ENCODE measurements at places on chromosomes 11 and 22. TPM values are rescaled to one million over a fixed set of nuclear protein-coding genes. Genes with fewer than 3 reads are reported as not detected.

GRCh38 chr22:43830931-43831560 lies 18.9 kb upstream of the EFCAB6 start:
- H3K27me3 ChIP-seq, result no peaks in the 10 kb centered on the region
- H3K4me1 ChIP-seq, result no peaks in the 10 kb centered on the region
- DNase-seq, result no peak
- no peak overlapping the region for H3K4me3 ChIP-seq
- no peaks in the 10 kb centered on the region for H3K36me3 ChIP-seq

GRCh38 chr22:27885977-27886842 lies 32.8 kb downstream of the PITPNB start:
- H3K27ac ChIP-seq, result peak overlapping the region; percentile 45
- no peak for DNase-seq
- H3K4me1 ChIP-seq, result peaks cover 11% of the 10 kb centered on the region
- H3K27me3 ChIP-seq, result no peaks in the 10 kb centered on the region
- peaks cover 9% of the 10 kb centered on the region for H3K36me3 ChIP-seq

Gene ENTHD1
- total RNA-seq, result not detected

DNA sequence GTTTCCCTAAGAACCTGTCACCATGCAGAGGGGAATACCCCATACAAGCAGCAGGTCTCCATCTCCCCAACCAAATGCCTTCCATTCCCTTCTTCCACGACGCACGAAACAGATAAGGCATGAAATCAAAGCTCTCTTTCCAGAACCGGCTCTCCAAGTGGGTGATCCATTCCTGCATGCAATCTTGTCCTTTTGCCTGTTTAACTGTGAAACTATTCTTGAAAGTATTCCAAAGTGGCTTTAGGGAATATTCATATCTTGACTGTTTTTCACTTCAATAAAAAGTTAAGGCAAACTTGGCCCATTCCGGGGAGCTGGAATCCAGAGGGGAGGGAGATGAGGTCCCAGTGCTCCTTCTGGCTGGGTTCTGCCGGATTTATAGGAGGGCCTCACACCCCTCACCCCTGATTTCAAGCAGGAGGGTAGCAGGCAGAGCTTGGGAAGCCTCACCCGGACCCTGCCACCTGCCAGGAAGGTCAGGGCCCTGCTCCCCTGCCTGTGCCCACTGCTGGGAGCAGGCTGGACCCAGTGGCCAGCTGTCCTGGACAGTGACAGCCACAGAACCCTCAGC lies 60.9 kb downstream of the SCGB1A1 start:
- H3K27ac ChIP-seq, result peak overlapping the region; percentile 2
- H3K27me3 ChIP-seq, result no peaks in the 10 kb centered on the region
- H3K36me3 ChIP-seq, result no peaks in the 10 kb centered on the region

GRCh38 chr11:78217650-78218541 lies 29.2 kb downstream of the USP35 start:
- no peaks in the 10 kb centered on the region for H3K27me3 ChIP-seq
- no peak overlapping the region for H3K27ac ChIP-seq
- H3K36me3 ChIP-seq, result peaks cover 50% of the 10 kb centered on the region
- no peak overlapping the region for H3K4me3 ChIP-seq
- no peak for DNase-seq

Gene ALG8
- 19.5 TPM for total RNA-seq

Gene FIBIN
- 278 TPM for total RNA-seq

GRCh38 chr11:96167203-96167758 lies 175.7 kb downstream of the MAML2 start:
- no peak overlapping the region for H3K4me3 ChIP-seq
- H3K27me3 ChIP-seq, result no peaks in the 10 kb centered on the region
- H3K36me3 ChIP-seq, result no peaks in the 10 kb centered on the region
- peaks cover 28% of the 10 kb centered on the region for H3K4me1 ChIP-seq
- H3K27ac ChIP-seq, result peak overlapping the region; percentile 23

Gene SLC5A12
- total RNA-seq, result not detected

DNA sequence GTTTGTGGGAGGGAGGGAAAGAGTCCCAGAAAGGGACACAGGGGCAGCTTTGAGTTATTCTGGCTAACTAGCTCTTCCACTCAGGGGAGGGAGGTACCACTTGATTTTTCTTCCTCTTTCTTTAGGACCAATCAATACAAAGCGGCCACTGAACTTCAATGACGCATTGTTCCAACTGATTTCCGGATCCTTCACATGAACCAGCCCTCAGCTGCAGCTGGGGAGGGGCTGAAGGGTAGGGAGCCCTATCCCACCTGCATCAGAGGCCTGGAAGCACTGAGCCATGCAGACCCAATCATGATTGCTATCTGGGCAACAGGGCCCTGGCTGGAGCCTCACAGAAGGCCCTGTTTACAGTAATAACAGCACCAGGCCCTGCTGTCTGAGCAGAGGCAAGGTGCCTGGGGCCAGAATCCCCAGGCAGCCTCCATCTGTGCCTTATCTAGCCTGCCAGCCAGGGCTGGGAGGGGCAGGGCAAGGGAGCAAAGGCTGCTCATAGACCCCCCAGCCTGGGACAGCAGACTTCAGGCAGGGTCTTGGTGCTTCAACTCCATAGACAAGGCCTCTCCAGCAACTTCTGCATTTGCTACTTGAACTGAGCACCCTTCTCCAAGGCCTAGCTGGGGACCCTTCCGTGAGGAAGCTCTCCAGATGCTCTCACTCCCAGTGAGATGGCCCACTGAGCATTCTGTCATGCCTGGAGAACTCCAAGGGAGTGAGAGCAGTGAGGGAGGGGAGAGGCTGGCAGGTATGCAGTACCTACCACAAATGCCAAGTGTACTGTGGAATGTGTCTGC lies 22.5 kb downstream of the CLPB start:
- no peak for DNase-seq
- H3K36me3 ChIP-seq, result no peaks in the 10 kb centered on the region
- H3K4me1 ChIP-seq, result peaks cover 5% of the 10 kb centered on the region
- no peak overlapping the region for H3K27ac ChIP-seq

- no peaks in the 10 kb centered on the region for H3K36me3 ChIP-seq
- no peak overlapping the region for H3K4me3 ChIP-seq
- no peak for DNase-seq
- no peaks in the 10 kb centered on the region for H3K27me3 ChIP-seq
These were observed 1527.9 kb downstream of the BRD1 start for GRCh38 chr22:48299801-48300200.

Gene SCGB1D2
- not detected for total RNA-seq

Gene DDX25
- not detected for total RNA-seq

- no peaks in the 10 kb centered on the region for H3K36me3 ChIP-seq
- no peaks in the 10 kb centered on the region for H3K27me3 ChIP-seq
- H3K4me1 ChIP-seq, result peaks cover 4% of the 10 kb centered on the region
- H3K4me3 ChIP-seq, result no peak overlapping the region
- no peak overlapping the region for H3K27ac ChIP-seq
These were observed 22.5 kb upstream of the WNT11 start for GRCh38 chr11:76228875-76229149.

GRCh38 chr11:35717043-35717442 lies 54.5 kb downstream of the TRIM44 start:
- H3K27me3 ChIP-seq, result no peaks in the 10 kb centered on the region
- no peak overlapping the region for H3K27ac ChIP-seq
- no peaks in the 10 kb centered on the region for H3K36me3 ChIP-seq
- H3K4me3 ChIP-seq, result no peak overlapping the region

Gene RAB38
- 0.56 TPM for total RNA-seq

DNA sequence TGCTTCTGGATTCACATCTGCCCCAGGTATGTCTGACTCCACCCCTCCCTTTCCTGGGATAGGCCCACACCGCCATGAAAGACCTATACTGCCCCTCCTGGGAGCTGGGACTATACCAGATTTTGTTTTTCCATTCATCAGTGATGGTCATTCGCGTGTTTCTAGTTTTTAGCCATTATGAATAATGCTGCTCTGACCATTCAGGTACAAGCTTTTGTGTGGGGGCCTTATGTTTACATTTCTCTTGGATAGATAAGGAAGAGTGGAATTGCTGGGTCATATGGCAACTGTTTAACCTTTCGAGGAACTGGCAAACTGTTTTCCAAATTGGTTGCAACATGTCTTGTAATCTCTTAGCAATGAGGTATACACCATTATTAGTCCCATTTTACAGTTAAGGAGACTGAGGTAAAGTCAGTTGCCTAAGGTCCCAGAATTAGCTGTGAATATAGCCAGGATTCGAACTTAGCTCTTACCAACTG lies 1.2 kb upstream of the TBC1D10A start:
- no peak overlapping the region for H3K4me3 ChIP-seq
- no peaks in the 10 kb centered on the region for H3K27me3 ChIP-seq
- peaks cover 39% of the 10 kb centered on the region for H3K4me1 ChIP-seq
- H3K27ac ChIP-seq, result no peak overlapping the region

GRCh38 chr11:64252003-64252872 lies 908 bp downstream of the PLCB3 start:
- peak overlapping the region; percentile 82 for H3K4me3 ChIP-seq
- peaks cover 16% of the 10 kb centered on the region for H3K36me3 ChIP-seq
- H3K4me1 ChIP-seq, result peaks cover 37% of the 10 kb centered on the region

DNA sequence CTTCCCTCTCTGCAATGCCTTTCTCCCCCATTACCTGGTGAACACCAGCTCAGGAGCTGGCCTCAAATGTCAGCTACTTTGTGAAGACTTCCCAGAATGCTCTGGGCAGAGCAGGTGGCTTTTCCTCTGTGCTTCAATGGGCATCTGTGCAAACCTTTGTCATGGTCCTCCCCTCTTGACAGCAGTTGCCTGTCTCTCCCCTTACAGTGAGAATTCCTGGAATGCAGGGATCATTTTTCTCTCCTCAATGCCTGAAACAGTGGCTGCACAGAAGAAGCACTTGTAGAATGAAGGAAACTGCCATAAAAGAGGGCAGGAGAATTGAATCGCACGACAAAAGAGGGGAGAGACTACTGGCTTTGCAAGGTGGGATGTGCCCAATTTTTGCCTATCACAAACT lies 92.8 kb upstream of the NARS2 start:
- no peaks in the 10 kb centered on the region for H3K4me1 ChIP-seq
- DNase-seq, result no peak
- H3K4me3 ChIP-seq, result no peak overlapping the region
- no peaks in the 10 kb centered on the region for H3K27me3 ChIP-seq
- H3K27ac ChIP-seq, result no peak overlapping the region

- no peaks in the 10 kb centered on the region for H3K36me3 ChIP-seq
- no peaks in the 10 kb centered on the region for H3K4me1 ChIP-seq
- no peak overlapping the region for H3K4me3 ChIP-seq
These were observed 52.1 kb upstream of the TBCEL start for GRCh38 chr11:120971825-120972224.

GRCh38 chr11:30992513-30992849 lies 377.1 kb downstream of the DCDC1 start:
- H3K4me3 ChIP-seq, result no peak overlapping the region
- H3K27ac ChIP-seq, result no peak overlapping the region
- no peaks in the 10 kb centered on the region for H3K27me3 ChIP-seq
- no peak for DNase-seq
- no peaks in the 10 kb centered on the region for H3K4me1 ChIP-seq

GRCh38 chr11:30705913-30706675 lies 119.9 kb upstream of the MPPED2 start:
- H3K27me3 ChIP-seq, result no peaks in the 10 kb centered on the region
- H3K4me3 ChIP-seq, result no peak overlapping the region
- peaks cover 18% of the 10 kb centered on the region for H3K4me1 ChIP-seq
- no peaks in the 10 kb centered on the region for H3K36me3 ChIP-seq
- no peak for DNase-seq

Gene BLID
- total RNA-seq, result 53.4 TPM

GRCh38 chr11:132278801-132279574 lies 908.6 kb downstream of the NTM start:
- H3K4me3 ChIP-seq, result no peak overlapping the region
- H3K27ac ChIP-seq, result no peak overlapping the region
- no peaks in the 10 kb centered on the region for H3K36me3 ChIP-seq
- no peaks in the 10 kb centered on the region for H3K27me3 ChIP-seq

Gene OR2D3
- not detected for total RNA-seq

- peaks cover 22% of the 10 kb centered on the region for H3K36me3 ChIP-seq
- H3K4me1 ChIP-seq, result peaks cover 17% of the 10 kb centered on the region
- no peaks in the 10 kb centered on the region for H3K27me3 ChIP-seq
- no peak overlapping the region for H3K27ac ChIP-seq
These were observed 36.5 kb downstream of the OSBPL5 start for GRCh38 chr11:3128356-3129180.

Gene NEFH
- total RNA-seq, result 0.85 TPM

GRCh38 chr11:86034710-86035109 lies 34.2 kb downstream of the PICALM start:
- no peaks in the 10 kb centered on the region for H3K36me3 ChIP-seq
- H3K4me1 ChIP-seq, result peaks cover 62% of the 10 kb centered on the region

DNA sequence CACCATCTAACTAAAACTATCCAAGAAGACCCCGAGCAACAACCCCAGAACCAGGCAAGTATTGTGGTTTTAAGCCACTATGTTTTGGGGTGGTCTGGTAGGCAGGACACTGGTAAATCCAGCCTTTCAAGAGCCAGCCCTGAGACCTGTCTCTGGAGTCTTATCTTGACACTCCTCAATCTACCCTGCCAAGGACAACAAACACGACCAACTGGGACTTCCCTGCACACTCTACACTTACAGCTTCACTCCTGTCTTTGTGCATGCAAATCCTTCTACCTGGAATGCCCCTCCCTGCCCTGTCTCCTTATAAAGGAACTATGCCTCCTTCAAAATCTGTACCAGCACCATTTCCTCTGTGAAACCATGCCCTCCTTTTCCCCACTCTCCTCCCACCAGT lies 107.3 kb downstream of the RPL27A start:
- no peak overlapping the region for H3K4me3 ChIP-seq
- H3K27me3 ChIP-seq, result no peaks in the 10 kb centered on the region
- H3K4me1 ChIP-seq, result peaks cover 12% of the 10 kb centered on the region
- H3K27ac ChIP-seq, result no peak overlapping the region

- H3K36me3 ChIP-seq, result no peaks in the 10 kb centered on the region
- H3K27me3 ChIP-seq, result no peaks in the 10 kb centered on the region
- no peak overlapping the region for H3K27ac ChIP-seq
- H3K4me3 ChIP-seq, result no peak overlapping the region
These were observed 25.4 kb downstream of the CREB3L1 start for GRCh38 chr11:46302866-46303265.

DNA sequence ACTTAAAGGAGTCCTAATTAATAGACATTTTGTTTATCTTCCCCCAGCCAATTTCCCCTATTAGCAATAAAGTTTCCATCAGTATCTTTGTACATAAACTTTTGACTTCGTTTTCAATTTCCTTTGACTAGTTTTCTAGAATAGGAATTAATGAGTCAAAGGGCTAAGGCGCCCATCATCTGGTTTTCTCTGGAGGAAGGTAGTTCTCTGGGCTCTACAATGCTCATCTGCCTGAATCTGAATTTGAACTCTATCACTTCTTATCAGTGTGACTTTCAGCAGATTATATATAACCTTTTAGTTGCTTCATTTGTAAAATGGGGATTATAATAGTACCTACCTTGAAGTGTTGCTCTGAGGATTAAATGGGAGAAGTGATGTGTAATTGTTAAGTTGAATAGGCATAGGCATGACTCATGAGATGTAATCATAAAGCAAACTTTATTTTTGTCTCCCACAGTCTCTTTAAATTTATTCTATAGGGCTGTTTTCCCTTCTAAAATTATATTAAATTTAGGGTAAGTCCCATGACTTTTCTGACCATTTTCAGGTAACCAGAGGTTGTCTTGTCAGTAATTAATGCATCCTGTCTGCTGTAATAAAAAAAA lies 5.8 kb upstream of the TUB start:
- H3K4me3 ChIP-seq, result no peak overlapping the region
- no peak for DNase-seq
- no peaks in the 10 kb centered on the region for H3K36me3 ChIP-seq
- no peaks in the 10 kb centered on the region for H3K27me3 ChIP-seq
- H3K4me1 ChIP-seq, result no peaks in the 10 kb centered on the region

Gene DCHS1
- 73.5 TPM for total RNA-seq

GRCh38 chr11:63552921-63553320 lies 10.3 kb downstream of the PLAAT2 start:
- H3K4me1 ChIP-seq, result no peaks in the 10 kb centered on the region
- DNase-seq, result no peak
- no peaks in the 10 kb centered on the region for H3K36me3 ChIP-seq
- no peaks in the 10 kb centered on the region for H3K27me3 ChIP-seq

Gene SPECC1L
- total RNA-seq, result 50.0 TPM

- no peak overlapping the region for H3K27ac ChIP-seq
- no peak for DNase-seq
- H3K27me3 ChIP-seq, result no peaks in the 10 kb centered on the region
- H3K4me1 ChIP-seq, result peaks cover 14% of the 10 kb centered on the region
- no peak overlapping the region for H3K4me3 ChIP-seq
These were observed 7.6 kb downstream of the YDJC start for GRCh38 chr22:21622011-21622918.
